ENCODE measurements at places on chromosomes 3 and 15.

DNA sequence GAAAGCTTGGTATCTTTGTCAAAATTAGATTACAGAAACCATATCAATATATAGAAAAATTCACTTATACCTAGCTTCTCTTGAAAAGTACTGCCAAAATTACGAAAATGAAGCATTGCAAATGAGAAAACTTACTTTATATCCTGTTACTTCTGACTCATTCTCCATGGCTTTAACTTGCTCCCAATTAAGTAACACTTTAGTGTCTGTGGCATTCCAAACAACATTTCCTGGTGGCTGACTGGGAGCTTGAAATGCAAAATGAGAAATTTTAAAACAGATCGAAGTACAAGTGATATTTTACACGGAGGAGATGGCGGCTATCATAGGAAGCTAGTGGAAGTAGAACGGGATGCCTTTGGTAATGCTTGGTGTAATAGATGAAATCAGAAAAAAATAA lies 347.3 kb downstream of the CNTN3 start:
- no peak for DNase-seq

DNA sequence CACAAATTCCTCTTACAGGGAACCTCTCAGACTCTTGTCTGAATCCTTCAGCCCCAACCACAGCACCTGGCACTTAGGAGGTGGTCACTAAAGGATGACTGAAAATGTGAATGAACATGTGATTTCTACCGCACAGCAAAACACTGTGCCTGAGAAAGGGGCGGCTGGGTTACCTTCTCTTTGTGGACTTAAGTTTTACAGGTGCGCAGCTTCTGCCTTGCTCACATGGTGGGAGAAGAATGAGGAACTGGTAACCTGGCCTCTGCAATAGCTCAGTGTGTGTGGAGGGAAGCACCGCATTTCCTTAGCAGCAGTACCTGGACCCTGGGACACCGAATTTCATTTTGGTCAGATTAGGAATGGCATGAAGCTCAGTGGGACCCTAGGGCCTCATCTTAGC lies 9.8 kb upstream of the ETV5 start:
- DNase-seq = no peak

DNA sequence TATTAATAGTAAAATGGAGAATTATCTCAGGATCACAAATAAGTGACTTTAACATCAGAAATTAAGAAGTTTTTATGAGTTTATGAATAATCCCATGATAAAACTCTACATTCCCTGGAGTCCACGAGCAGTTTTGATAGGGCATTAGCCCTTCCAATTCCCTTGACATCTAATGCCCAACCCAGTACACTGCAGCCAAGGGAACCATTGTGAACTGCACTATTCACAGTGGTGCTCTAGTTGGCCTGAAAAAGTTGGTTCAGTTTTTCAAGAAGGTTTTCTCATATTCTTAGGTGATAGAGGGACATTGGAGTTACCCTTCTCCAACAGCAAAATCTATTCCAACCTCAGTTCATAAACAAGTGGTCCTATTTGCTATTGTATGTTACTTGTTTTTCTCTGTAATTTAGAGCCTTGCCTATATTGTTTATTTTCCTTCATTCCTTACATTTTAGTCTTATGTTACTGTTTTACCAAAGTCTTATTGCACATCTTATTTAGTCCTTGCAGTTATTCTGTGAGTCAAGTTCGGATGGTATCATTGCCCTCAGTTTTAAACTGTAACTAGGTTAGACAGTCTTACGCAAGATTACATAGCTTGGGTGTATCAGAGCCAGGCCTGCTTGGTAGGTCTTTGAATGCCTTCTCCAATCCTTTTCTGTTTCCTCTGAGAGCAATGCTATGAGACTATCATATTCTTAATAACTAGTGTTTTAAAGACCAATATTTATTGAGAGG lies 57.9 kb upstream of the SAMMSON start:
- DNase-seq = no peak

- no peak for DNase-seq
These were observed 1.5 kb downstream of the RAB27A start for GRCh38 chr15:55288006-55288717.

- no peak for DNase-seq
These were observed 1013.3 kb upstream of the SEMA6D start for GRCh38 chr15:46703871-46704637.

GRCh38 chr3:128084675-128085021 lies 32.4 kb downstream of the SEC61A1 start:
- DNase-seq = no peak

DNA sequence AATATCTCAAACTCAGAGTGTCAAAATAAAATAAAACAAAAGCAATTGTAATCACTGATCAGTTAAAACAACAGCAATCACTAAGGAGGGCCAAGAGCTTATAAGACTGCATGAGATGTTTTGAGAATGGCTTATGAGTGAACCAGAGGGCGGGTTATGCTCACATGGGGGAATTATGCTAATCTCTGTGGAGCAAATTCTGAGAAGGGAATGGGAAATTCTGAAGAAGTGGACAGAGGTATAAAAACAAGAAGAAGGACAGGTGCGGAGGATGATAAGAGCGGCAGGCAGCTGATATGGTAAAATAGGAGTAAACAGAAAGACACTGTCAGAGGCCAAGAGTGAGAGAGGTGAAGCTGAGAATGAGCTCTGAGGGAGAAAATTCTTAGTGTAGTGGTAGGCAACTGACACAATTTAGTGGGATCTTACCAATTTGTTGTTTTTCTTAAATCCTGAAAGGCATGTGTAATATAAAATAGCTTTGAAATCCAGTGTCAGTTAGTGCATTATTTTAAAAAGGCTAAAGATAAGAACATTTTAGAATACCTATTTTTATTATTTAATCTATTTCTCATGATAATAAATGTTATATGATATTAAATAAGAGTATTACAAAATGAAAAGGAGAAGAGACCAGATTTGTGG lies 133.8 kb downstream of the SPATA16 start:
- DNase-seq = no peak

GRCh38 chr3:60448696-60449095 lies 802.6 kb downstream of the FHIT start:
- DNase-seq = no peak

DNA sequence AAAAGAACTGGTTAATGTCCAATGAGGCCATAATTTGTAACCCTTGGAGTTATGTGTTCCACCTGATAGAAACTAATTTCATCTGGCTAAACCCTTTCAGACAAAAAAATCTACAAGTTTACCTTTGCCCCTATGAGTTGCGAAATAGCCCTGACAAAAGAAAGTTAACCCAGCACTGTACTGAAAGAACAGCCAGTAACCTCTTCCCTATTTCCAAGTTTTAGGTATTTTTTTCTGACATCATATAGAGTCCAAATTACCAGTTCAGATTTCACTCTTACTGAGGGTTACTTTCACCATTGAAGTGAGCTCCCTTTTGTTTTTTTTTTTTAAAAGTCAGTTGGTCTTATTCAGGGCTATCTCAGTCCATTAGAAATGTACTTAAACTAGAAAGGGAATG lies 42.8 kb upstream of the PTPRG start:
- no peak for DNase-seq

DNA sequence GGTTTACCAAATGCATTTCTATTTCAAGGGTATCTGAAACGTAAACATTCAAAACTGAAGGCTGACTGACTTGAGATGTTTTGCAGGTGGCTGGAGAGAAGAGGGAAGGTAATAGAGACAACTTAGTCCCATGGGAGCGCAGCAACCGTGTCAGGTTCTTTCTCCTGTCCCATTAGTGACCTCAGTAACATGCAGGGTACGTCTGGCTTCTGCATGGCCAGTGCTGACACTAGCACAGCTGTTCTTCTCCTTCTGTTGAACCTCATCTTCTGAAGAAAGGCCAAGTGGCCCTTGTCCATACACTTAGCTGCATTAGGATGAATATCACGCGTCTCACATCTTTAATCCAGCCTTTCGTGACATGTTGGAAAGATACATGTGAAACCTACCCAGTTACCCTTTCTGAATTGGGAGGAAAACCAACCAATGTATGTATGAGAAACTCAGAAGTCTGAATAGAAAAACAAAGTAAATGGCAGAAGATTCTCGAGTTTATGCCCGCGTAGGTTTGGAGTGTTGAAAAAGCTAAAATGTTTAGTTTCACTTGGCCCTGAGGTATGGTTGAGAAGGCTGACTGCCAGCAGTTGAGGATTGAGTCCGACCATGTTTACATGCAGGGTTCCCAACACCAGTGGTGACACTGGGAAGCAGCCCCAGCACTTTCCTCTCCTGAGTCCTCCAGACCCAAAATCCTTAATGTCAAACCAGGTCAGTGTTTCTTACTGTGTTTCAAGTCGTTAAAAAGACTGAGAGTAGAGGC lies 10.3 kb downstream of the NCBP2 start:
- no peak for DNase-seq

- no peak for DNase-seq
These were observed 411.7 kb downstream of the NAALADL2 start for GRCh38 chr3:175270866-175271265.

DNA sequence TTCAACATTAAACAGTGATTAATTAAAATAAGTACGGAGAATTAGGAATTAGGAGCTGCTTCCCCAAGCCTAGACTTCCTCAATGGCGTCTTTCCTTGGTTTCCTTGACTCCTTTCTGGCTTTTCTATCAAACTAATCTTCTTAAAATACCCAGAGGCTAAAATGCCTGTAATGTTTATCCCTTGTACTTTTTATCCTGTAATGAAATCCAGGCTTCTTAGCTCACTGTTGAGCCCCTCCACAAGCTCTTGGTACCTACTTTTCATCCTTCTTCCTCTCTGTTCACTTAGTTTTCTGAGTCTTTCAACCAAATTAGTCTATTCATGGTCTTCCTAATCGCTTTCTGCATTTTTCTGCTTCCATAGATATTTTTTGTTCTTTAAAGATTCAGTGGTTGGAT lies 6.9 kb upstream of the UBE2E1 start:
- DNase-seq = no peak

- no peak for DNase-seq
These were observed 53.1 kb downstream of the HEG1 start for GRCh38 chr3:125002414-125003368.

DNA sequence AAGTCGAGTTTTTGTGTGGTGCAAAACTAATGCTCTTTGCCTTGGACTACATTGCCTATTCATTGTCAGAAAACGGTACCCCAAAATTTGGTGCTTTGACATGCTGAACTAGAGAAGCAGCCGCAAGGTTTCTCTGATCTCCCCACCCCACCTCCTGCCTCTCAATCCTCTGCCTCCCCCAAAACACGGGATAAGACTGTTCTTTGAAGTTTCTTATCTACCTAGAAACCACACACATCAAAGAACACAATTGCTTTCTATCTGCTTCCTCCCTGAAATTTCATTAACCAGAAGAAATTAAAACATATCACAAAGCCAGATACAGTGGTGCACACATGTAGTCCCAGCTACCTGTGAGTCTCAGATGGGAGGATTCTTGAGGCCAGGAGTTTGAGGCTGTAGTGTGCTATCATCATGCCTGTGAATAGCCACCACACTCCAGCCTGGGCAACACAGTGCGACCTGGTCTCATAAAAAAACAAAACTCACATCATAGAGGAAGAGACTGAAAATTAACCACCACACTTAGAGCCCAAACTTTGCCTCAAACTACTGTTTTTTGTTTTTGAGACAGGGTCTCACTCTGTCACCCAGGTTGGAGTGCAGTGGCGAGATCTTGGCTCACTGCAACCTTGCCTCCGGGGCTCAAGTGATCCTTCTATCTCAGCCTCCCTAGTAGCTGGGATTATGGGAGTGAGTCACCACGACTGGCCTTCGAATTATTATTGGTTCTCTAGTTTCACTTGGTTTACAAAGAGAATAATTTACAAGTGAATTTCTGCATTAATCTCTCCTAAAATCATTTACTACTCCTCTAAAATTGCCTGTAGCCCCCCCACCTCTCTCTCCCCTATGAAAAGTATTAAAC lies 2.7 kb upstream of the PCNP start:
- no peak for DNase-seq

- DNase-seq = no peak
These were observed 47.5 kb downstream of the DNASE1L3 start for GRCh38 chr3:58163234-58163633.

GRCh38 chr3:169053427-169053826 lies 610.1 kb downstream of the MECOM start:
- no peak for DNase-seq

DNA sequence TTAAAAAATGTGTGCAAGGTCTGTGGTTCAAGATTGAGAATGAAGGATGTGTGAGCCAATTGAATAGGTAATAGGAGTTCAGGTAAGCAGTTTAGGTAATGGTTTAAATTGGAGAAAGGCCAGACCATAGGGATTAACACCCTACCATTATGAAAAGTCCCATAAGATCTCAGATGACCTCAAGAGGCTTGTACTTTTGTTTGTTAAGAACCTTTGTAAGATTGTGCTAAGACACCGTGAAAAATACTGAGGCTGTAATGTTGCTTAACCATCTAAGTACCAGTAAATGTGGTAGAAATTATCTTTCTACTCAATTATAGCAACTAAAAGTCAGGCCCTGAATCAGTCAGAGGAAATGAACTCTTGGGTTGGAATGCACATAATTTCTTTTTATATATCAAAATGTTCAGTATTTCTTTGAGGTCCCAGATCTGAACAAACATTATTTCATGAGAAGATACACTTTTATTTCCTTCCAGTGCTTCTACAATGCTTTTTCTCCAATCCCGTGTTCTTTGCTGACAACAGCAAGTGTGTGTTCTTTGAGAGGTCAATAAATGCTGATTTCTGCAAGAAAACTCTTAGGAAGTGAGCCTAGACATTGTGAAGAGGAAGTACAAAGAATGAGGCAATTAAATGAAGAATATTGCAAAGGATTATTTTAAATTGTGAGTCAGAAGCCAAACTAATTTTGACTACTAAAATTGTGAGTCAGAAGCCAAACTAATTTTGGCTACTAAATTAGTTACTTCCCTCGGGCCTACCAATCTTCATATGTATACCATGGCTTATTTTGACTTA lies 66.4 kb downstream of the TCF12 start:
- no peak for DNase-seq

DNA sequence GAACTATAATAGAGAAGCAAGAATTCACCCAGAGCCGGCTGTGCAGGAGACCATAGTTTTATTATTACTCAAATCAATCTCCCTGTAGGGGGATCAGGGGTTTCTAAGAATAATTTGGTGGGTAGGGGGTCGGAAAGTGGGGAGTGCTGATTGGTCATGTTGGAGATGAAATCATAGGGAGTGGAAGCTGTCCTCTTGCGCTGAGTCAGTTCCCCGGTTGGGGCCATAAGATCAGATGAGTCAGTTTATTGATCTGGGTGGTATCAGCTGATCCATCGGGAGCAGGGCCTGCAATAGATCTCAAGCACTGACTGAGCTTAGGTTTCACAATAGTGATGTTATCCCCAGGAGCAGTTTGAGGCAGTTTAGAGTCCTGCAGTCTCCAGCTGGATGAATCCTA lies 97.0 kb upstream of the SNRPN start:
- no peak for DNase-seq

GRCh38 chr3:47681016-47681415 lies 100.7 kb downstream of the SMARCC1 start:
- no peak for DNase-seq

- no peak for DNase-seq
These were observed 28.3 kb downstream of the TSEN2 start for GRCh38 chr3:12512534-12513118.

GRCh38 chr3:125137358-125138033 lies 75.1 kb downstream of the SLC12A8 start:
- no peak for DNase-seq

All from activated CD4-positive, alpha-beta memory T cell treated with anti-CD3 and anti-CD28 coated beads, Interleukin-2, amount 10 ng/mL, durations not matched to agents 7 days and 5 days (primary cell).